ENCODE measurements at places on chromosomes 3 and 15. TPM values are rescaled to one million over a fixed set of nuclear protein-coding genes. Genes with fewer than 3 reads are reported as not detected.

Gene LRRC34
- 5.1 TPM for total RNA-seq

Gene VGLL3
- 45.6 TPM for total RNA-seq

Gene SPSB4
- total RNA-seq: 1.1 TPM

Gene EID1
- 212 TPM for total RNA-seq

Gene PPP1R14D
- not detected for total RNA-seq

Gene SERPINI2
- not detected for total RNA-seq

Gene PODXL2
- total RNA-seq: 7.8 TPM

Gene CPNE9
- not detected for total RNA-seq

Gene DGKG
- 16.7 TPM for total RNA-seq

Gene SPRED1
- total RNA-seq: 24.6 TPM

Gene RHOV
- total RNA-seq: not detected

Gene RPUSD3
- total RNA-seq: 41.3 TPM

Gene ETFA
- 56.9 TPM for total RNA-seq

Gene SLC12A1
- total RNA-seq: 0.85 TPM

Gene SNTN
- not detected for total RNA-seq

Gene HDGFL3
- 19.6 TPM for total RNA-seq
